Calu3 (cell line): ENCODE measurements at places on chromosomes 13 and 19. TPM values are rescaled to one million over a fixed set of nuclear protein-coding genes. Genes with fewer than 3 reads are reported as not detected.

DNA sequence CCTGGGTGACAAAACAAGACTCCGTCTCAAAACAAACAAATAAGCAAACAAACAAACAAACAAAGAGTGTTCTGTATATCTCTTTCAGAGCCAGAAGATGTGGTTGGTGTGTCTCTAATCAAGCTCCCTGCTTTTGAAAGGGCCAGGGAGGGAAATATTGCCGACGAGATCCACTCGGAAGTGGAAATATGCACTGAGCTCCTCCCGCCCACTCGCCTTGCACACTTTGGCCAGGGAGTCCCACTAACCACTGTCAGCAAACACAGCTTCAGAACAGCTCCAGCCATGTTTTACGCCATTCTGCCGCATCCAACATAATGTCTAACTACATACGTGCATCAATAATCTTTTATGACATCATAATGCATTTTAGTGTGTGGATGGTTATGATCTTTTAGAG is 155.5 kb upstream of the VSTM2B start:
- H3K4me1 ChIP-seq: no peaks in the 10 kb centered on the region
- no peak for DNase-seq
- H3K27ac ChIP-seq: no peak overlapping the region
- H3K36me3 ChIP-seq: no peaks in the 10 kb centered on the region
- H3K4me3 ChIP-seq: no peak overlapping the region

Gene TEX26
- total RNA-seq: not detected in 2 replicates

Gene NKPD1
- total RNA-seq: 0.64 TPM in 2 replicates

- no peak for DNase-seq
- H3K4me3 ChIP-seq: no peak overlapping the region
- no peaks in the 10 kb centered on the region for H3K4me1 ChIP-seq
These were observed 1156.0 kb downstream of the PCDH9 start for GRCh38 chr13:66074018-66074615.

DNA sequence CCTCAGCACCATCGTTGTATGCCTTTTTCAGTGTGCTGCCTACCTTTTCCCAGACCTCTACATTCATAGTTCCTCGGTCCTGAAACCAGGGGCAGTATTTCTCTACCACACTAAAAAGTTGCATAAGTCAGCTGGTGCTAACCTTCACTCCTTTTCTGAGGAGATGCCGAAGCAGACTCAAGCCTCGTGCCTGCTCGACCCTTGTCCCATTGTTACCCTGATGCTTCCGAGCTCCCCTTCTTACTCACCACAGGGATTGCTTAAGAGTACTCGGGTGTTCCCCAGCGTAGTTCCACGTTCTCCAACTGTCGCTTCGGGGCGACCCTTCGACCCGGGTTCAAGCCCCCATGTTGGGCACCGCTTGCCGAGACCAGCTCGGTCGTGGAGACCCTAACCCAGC is 19.0 kb upstream of the IL17D start:
- no peak for DNase-seq
- no peaks in the 10 kb centered on the region for H3K27me3 ChIP-seq
- no peaks in the 10 kb centered on the region for H3K4me1 ChIP-seq
- no peak overlapping the region for H3K4me3 ChIP-seq
- no peaks in the 10 kb centered on the region for H3K36me3 ChIP-seq

DNA sequence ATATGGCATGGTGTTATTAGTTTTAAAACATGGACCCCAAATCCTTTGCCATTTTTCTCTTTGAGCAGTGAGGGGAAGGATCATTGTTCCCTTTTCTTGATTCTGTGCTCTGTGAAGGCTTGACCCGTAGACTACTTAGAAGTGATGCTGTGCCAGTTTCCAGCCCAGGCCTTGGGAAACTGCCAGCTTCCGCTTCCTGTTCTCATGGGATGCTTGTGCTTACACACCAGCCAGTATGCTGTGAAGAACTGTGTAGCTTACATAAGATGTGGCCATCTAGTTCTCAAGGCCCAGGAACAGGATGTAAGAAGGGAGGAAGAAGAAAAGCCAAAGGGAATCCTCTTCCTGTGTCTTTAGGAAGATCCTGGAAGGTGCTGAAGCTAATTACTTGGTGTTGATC is 180.9 kb downstream of the PCCA start:
- no peak overlapping the region for H3K4me3 ChIP-seq
- no peaks in the 10 kb centered on the region for H3K36me3 ChIP-seq
- H3K27me3 ChIP-seq: no peaks in the 10 kb centered on the region
- no peaks in the 10 kb centered on the region for H3K4me1 ChIP-seq
- no peak for DNase-seq

GRCh38 chr19:17549085-17549740 is 6.2 kb upstream of the COLGALT1 start:
- DNase-seq: no peak
- no peaks in the 10 kb centered on the region for H3K36me3 ChIP-seq
- H3K27me3 ChIP-seq: no peaks in the 10 kb centered on the region
- no peak overlapping the region for H3K4me3 ChIP-seq
- H3K27ac ChIP-seq: no peak overlapping the region
- H3K4me1 ChIP-seq: peaks cover 8% of the 10 kb centered on the region

- no peak overlapping the region for H3K4me3 ChIP-seq
- no peaks in the 10 kb centered on the region for H3K36me3 ChIP-seq
- DNase-seq: no peak
- H3K4me1 ChIP-seq: no peaks in the 10 kb centered on the region
- no peak overlapping the region for H3K27ac ChIP-seq
These were observed 49.7 kb downstream of the UBL3 start for GRCh38 chr13:29800687-29801086.

DNA sequence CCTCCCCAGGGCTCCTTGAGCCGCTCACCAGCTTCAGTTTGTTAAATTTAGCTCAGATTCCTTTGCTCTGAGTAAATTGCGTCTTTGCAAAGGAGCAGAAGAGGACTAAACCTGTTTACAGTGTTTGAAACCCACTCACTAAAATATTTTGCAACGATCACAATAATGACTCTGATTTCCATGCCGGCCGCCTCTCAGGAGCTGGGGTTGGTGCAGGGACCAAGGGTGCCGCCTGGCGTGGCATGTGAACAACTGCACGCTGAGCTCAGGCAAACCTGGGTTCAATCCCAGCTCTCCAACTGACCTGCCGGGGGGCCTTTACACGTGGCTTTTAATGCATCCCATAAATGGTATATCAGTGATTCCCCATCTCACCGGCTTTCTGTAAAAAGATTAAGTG is 68.7 kb upstream of the CACNA1A start:
- no peaks in the 10 kb centered on the region for H3K36me3 ChIP-seq
- no peak overlapping the region for H3K27ac ChIP-seq
- peaks cover 58% of the 10 kb centered on the region for H3K27me3 ChIP-seq
- H3K4me1 ChIP-seq: no peaks in the 10 kb centered on the region
- DNase-seq: no peak
- H3K4me3 ChIP-seq: no peak overlapping the region

DNA sequence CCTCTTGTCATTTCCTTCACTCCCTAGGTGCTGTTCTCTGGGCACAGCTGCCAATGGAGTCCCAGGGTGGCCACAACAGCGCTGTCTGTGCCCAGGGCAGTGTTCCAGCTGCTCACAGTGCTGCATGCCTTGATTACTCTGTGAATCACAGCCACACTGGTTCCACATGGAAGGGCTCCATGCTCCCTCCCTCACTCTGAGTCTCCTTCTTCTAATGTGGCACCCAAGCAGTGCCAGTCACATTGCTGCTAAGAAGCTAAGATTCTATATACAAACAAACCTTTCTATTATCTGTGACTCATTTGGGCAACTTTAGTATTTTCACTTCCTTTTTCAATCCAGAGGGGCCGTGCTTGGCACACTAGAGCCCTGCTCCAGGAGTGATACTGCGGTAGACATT is 248.7 kb downstream of the TDRD3 start:
- no peaks in the 10 kb centered on the region for H3K36me3 ChIP-seq
- H3K4me1 ChIP-seq: no peaks in the 10 kb centered on the region
- no peak for DNase-seq
- H3K27me3 ChIP-seq: no peaks in the 10 kb centered on the region
- H3K27ac ChIP-seq: no peak overlapping the region

DNA sequence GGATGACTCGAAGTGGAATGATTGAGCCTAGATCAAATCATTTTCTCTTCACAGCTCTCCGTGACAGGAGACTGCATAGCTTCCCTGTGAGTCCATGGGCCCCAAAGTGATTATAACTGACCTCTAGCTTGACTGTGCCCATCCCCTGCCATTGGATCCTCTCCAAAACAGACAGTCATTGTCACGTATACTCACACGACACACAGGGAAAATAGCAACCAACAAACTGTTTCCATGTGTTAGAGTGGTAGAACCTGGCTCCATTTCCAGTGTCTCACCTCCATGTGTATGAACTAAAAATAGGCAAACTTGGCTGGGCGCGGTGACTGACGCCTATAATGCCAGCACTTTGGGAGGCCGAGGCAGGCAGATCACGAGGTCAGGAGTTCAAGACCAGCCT is 48.8 kb upstream of the NPAS1 start:
- H3K4me1 ChIP-seq: peaks cover 18% of the 10 kb centered on the region
- H3K4me3 ChIP-seq: no peak overlapping the region
- peaks cover 27% of the 10 kb centered on the region for H3K36me3 ChIP-seq
- H3K27ac ChIP-seq: no peak overlapping the region
- DNase-seq: no peak

GRCh38 chr19:44548736-44549135 is 19.3 kb upstream of the CEACAM20 start:
- DNase-seq: no peak
- peaks cover 9% of the 10 kb centered on the region for H3K4me1 ChIP-seq
- H3K36me3 ChIP-seq: no peaks in the 10 kb centered on the region
- peaks cover 18% of the 10 kb centered on the region for H3K27me3 ChIP-seq
- no peak overlapping the region for H3K27ac ChIP-seq

DNA sequence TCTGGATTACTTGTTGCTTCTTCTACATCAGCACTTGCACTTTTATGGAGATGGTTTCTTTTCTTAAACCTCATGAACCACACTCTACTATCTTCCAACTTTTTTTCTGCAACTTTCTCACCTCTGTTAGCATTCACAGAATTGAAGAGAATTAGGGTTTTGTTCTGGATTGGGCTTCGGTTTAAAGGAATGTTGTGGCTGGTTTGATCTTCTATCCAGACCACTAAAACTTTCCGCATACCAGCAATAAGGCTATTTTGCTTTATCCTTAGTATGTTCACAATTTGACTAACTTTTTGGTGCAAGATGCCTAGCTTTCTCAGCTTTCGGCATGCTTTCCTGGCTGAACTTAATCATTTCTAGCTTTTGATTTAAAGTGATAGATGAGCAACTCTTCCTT is 666.7 kb upstream of the MIR17HG start:
- no peaks in the 10 kb centered on the region for H3K4me1 ChIP-seq
- no peaks in the 10 kb centered on the region for H3K36me3 ChIP-seq
- no peak overlapping the region for H3K27ac ChIP-seq
- no peak for DNase-seq
- H3K4me3 ChIP-seq: no peak overlapping the region

Gene FFAR2
- total RNA-seq: not detected in 2 replicates

Gene ZNF66
- total RNA-seq: 5.1 and 5.5 TPM in 2 replicates

Gene JUNB
- total RNA-seq: 113 and 116 TPM in 2 replicates

DNA sequence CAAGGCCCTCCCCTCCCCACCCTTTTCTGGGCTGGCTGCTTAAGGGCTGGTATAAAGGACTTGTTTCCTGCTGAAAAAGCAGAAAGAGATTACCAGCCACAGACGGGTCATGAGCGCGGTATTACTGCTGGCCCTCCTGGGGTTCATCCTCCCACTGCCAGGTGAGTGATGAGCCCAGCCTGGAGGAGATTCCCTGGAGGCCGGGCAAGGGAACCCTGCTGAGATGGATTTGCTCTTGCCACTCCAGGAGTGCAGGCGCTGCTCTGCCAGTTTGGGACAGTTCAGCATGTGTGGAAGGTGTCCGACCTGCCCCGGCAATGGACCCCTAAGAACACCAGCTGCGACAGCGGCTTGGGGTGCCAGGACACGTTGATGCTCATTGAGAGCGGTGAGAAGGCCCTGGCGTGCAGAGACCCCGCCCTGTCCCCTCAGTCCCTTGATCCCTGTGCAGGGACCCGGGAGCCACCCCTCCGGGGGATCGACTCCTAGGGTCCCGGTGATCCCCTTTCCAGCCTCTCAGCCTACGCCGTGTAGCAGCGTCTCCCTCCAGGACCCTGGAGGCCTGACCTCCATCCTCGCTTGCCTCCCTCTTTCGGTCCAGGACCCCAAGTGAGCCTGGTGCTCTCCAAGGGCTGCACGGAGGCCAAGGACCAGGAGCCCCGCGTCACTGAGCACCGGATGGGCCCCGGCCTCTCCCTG is at the start of gene CD177:
Gene CD177 (plus strand): TSS at position 81 of the 699 bp plus-strand sequence. CDS start 29 bp downstream, at position 110.
- no peak for DNase-seq
- no peak within 1 kb of the TSS for H3K27ac ChIP-seq
- H3K27me3 ChIP-seq: peaks cover 33% of the 10 kb centered on the region
- peaks cover 10% of the 10 kb centered on the region for H3K4me1 ChIP-seq

Gene ZNF568
- total RNA-seq: 4.4 and 4.9 TPM in 2 replicates

- no peak overlapping the region for H3K4me3 ChIP-seq
- no peaks in the 10 kb centered on the region for H3K27me3 ChIP-seq
- peaks cover 13% of the 10 kb centered on the region for H3K36me3 ChIP-seq
- no peak overlapping the region for H3K27ac ChIP-seq
- no peak for DNase-seq
These were observed 50.6 kb downstream of the ELF1 start for GRCh38 chr13:40968416-40969000.

GRCh38 chr13:112687836-112688559 is 1.8 kb upstream of the ATP11A start:
- H3K27ac ChIP-seq: peak overlapping the region; percentile 72
- peaks cover 4% of the 10 kb centered on the region for H3K4me1 ChIP-seq
- H3K36me3 ChIP-seq: peaks cover 20% of the 10 kb centered on the region

DNA sequence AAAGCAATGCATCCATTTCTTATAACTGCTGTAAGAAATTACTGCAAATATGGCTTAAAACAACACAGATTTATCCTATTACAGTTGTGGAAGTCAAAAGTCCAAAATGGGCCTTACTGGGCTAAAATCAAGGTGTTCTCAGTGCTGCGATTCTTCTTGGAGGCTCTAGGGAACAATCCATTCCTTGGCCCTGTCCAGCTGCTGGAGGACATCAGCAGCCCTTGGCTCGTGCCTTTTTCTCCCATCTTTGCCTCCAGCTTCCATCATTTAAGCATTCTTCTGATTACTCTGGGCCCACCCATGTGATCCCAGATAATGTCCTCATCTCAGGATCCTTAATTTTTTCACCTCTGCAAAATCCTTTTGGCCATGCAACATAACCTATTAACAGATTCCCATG is 607.1 kb downstream of the DCT start:
- no peak for DNase-seq
- H3K36me3 ChIP-seq: no peaks in the 10 kb centered on the region
- H3K4me1 ChIP-seq: no peaks in the 10 kb centered on the region
- H3K4me3 ChIP-seq: no peak overlapping the region
- no peak overlapping the region for H3K27ac ChIP-seq
- H3K27me3 ChIP-seq: no peaks in the 10 kb centered on the region

DNA sequence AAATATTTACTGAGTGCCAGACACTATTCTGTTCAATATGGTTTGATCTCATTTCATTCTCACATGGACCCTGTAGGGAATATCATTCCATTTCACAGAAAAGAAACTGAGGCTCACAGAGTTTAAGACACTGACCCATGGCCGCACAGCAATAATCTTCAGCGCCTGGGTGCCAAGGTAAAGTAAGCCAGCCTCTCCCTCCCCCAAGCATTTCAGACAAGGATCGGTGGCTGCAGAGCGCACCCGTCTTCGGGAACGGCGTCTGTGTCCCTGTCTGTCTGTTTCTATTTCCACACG is 4.3 kb upstream of the PDE4A start:
- DNase-seq: no peak
- peaks cover 7% of the 10 kb centered on the region for H3K36me3 ChIP-seq
- H3K4me1 ChIP-seq: peaks cover 18% of the 10 kb centered on the region
- H3K27ac ChIP-seq: no peak overlapping the region
- H3K4me3 ChIP-seq: peak overlapping the region; percentile 67
